ENCODE measurements at places on chromosomes 6 and 20.

DNA sequence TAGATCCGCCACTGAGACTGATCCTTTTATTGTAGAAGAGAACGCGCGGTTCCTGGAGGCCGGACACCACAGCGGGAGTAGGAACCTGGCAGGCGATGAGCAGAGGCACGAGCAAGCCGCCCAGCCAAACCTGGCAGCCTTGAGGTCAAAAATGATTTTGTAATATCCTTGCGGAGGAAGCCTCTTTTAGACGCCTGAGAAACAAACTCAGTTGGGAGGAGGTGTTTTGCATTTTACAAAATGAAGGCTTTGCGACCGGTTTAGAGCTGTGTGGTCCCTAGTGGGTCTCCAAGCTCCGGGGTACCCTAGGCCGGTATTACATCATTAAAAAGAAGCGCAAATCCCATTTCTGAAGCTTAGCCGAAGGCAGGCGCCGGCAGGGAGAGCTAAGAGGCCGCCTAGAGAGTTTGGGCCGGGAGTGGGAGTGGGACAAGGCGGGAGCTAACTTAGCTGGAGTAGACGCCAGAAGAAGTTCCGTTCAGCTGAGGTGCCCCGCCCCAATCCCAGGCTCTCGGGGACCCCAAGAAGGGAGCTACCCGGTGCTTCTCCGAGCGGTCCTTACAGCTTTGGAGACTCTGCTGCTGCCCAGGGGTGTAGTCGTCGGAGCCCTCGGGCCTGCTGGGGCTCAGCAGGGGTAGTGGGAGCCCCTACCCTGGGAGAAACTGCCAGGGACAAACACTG lies 1.9 kb upstream of the TBX18 start:
- no peak for DNase-seq

GRCh38 chr6:4879741-4880275 lies 103.6 kb downstream of the CDYL start:
- no peak for DNase-seq

DNA sequence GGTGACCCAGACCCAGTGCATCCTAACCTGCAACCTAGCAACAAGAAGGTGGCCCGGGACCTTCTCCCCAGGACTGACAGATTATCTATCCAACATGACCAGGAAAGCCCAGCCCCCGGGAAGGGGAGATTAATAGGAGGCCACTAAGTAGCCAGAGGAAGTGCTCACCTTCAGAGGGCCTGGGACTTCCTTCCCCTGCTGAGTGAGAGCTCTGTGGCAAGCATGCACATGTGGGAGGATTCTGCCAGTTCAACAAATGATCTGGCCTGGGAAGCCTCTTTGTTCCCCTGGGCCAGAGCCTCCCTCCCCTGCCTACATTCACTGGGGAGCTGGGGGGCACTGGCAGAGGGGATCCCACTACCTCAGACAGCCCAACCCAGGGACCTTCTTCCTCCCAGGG lies 39.6 kb downstream of the SHLD1 start:
- peak; percentile 5 for DNase-seq

- no peak for DNase-seq
Measured at GRCh38 chr6:14333556-14334305, 216.2 kb downstream of the CD83 start.

- no peak for DNase-seq
Measured at GRCh38 chr20:62031462-62032092, 34.1 kb downstream of the TAF4 start.

DNA sequence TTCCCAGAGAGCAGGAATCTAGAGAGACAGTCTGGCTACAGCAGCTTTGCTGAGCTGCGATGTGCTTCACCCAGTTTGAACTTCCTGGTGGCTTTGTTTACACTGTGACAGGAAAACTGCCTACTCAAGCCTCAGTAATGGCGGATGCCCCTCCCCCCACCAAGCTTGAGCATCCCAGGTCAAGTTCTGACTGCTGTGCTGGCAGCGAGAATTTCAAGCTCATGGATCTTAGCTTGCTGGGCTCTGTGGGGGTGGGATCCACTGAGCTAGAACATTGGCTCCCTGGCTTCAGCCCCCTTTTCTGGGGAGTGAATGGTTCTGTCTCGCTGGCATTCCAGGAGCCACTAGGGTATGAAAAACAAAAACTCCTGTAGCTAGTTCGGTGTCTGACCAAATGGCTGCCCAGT lies 91.0 kb upstream of the ESR1 start:
- no peak for DNase-seq

DNA sequence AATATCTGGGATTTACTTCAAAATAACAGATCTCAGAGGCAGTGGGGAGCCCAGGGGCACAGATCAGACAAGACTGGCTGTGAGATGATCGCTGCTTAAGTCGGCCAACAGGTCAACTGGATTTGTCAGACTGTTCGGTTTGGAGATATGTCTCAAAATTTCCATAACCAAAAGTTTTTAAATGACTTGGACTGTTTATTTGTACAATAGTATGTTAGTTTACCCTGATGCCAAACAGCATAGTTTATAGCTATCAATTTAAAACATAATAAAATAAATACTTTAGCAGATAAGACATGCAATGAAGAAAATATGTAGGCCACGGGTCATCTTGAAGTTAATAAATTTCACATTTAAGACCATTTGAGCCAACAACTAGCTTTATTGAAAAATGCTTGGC lies 126.7 kb downstream of the IRF4 start:
- DNase-seq = no peak

GRCh38 chr6:14380901-14381828 lies 263.6 kb downstream of the CD83 start:
- no peak for DNase-seq

DNA sequence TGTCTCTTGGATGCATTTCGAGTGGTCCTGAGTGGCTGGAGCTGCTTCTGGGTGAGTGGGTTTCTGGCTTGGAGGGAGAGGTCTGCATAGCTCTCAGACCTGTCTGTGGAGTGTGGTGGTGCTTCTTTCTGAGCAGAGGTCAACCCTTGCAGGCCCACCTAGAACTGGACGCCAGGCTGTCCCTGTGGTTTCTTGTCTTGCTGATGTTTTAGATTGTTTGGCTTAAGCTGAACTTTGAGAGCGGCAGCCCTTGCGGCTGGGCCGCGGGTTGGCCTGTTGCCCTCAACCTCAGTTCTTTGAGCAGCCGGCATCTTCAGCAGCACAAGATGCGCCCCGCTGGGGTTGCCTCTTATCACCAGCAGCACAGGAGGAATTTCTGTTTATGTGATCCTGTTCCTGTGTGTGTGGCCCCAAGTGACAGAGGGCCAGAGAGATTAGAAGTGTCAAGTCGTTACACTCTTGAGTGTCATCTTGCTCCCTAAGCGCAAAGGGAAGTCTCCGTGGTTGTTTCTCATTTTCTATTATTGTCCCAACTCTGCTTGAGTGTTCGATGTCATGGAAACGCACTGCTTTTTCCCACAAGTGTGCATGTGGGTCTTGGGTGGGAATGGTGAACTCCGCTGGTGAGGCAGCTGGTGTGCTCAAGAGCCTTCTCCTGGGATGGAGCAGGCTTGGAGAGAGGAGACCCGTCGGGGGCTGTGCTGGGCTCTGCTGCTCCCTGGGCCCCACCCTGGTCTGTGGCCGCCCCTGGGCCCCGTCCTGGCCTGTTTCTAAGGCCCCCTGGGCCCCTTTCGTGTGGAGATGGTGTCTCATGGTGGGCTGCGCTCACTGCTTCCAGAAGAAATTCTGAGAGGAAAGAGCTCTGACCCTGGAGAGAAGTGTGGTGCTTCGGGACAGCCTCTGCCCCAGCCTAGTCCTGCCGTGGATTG lies 20.1 kb upstream of the SLC22A1 start:
- DNase-seq = peak; percentile 97

- DNase-seq = no peak
Measured at GRCh38 chr6:4574007-4574406, 202.2 kb upstream of the CDYL start.

- no peak for DNase-seq
Measured at GRCh38 chr20:46255440-46256104, 52.7 kb downstream of the CDH22 start.

DNA sequence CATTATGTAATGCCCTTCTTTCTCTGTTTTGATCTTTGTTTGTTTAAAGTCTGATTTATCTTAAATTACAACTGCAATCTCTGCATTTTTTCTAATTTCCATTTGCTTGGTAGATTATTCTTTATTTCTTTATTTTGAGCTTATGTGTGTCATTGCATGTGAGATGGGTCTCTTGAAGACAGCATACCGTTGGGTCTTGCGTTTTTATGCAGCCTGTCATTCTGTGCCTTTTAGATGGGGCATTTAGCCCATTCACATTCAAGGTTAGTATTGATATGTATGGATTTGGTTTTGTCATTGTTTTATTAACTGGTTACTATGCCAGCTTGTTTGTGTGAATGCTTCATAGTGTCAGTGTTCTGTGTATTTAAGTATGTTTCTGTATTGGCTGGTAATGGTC lies 84.9 kb upstream of the HMGCLL1 start:
- no peak for DNase-seq

GRCh38 chr6:8075185-8075584 lies 11.0 kb upstream of the BLOC1S5 start:
- no peak for DNase-seq

DNA sequence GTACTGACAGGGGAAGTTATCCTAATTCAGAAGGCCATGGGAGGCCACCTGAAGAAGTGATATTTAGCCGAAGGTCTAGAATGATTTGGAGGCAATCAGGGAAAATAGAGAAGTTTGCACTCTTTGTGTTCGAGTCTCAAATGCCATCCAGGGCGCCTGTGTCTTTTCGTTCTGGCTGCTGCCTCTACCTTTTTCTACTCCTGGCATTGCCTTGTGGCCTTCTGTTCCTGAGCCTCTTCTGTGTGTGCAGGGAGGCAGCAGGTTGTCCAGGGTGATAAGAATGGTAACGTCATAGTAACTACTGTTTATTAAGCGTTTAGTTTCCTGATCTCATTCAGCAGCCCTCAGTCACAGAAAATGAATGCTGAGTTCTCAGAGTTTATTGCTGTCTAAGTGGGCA lies 252.1 kb downstream of the FARS2 start:
- DNase-seq = peak; percentile 25

GRCh38 chr6:53251033-53251672 lies 97.6 kb downstream of the ELOVL5 start:
- no peak for DNase-seq

DNA sequence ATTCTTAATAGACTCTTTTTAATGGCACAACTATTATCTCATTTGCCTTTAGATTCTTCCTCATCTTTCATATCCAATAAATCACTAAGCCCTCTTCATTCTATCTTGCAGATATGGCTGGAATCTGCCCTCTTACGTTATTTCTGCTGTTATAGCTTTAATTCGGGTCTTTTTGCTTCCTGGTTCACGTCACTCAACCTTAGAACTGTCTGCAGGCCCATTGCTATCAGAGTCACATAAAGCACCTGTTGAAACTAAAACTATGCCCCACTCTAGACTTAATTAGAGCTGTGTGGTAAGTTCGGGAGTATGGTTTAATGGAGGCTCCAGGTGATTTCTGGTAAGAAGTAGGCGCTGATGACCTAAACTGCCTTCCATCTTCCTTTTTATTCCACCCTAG lies 988 bp downstream of the QRSL1 start:
- DNase-seq = no peak

GRCh38 chr6:113758826-113759574 lies 98.1 kb upstream of the MARCKS start:
- peak; percentile 8 for DNase-seq

- DNase-seq = no peak
Measured at GRCh38 chr6:89139509-89140346, 6.1 kb upstream of the PM20D2 start.

DNA sequence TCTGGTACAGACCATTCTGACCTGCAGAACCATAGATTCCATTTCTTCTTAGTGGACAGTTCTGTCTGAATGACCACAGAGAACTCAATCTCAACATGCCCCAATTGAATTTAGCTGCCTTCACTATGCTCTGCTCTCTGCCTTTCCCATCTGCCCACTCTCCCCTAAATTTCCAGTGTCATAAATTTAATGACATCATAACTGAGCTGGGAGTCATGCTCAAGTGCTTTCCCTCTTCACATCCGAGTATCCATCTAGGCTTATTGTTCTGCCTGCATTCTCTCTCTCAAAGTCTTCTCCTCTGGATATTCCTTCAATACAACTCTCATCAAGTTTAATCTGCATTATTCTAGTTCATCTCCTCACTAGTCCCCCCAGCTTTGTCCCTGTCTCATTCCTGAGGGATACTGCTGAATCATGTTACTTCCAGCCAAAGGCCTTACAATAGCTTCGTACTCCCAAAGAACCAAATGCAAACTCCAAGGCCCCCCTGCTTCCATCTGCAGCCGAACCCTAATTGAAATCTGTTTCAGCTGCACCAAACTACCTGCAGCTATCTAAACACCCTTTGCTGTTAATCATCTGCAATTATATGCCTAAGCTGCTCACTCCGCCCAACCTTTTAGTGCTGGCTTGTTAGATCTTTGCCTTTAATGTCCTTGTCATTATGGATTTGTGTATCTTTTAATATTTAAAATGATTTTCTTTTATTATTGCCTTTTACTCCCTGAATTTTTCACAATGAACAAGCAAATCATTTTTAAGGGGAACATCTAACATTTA lies 46.1 kb downstream of the SLC35B3 start:
- no peak for DNase-seq

GRCh38 chr6:149492798-149493343 lies 8.1 kb upstream of the ZC3H12D start:
- DNase-seq = no peak

GRCh38 chr6:14128746-14129145 lies 11.2 kb downstream of the CD83 start:
- no peak for DNase-seq

DNA sequence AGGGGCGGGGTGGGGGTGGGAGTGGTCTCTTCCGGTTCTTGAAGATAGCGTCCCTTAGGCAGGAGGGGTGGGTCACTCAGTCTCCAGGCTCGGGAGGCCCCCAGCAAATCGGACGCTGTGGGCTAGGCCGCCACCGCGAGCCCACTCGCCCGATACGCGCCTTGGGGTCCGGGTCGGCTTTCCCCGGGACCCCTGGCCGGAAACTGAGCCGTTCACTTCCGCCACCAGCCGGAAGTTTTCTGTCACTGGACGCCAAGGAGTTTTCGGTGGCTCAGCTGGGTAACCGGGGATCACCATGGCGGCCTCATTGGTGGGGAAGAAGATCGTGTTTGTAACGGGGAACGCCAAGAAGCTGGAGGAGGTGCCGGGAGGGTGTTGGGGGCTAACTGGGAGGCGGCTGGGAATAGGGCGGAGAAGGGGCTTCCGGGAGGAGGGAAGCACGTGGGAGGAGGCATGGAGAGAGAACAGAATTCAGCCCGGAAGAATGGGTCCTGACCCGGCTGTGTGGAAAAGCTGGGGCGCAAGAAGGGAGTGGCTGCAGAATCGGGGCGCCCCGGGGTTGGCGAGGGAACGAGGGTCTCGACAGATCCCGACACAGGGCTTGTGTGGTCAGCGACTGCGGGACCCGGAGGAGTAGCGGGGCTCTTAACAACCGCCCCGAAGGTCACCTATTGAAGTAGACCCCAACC lies at the start of gene ITPA:
ITPA (plus strand) TSS at position 242 of the 689 bp plus-strand sequence; CDS start at position 296, 54 bp downstream.
- DNase-seq = peak; percentile 71

- no peak for DNase-seq
Measured at GRCh38 chr6:150179030-150179429, 36.2 kb downstream of the PPP1R14C start.

- no peak for DNase-seq
Measured at GRCh38 chr20:49907405-49908257, 7.7 kb downstream of the SPATA2 start.

GRCh38 chr6:81148751-81149150 lies 603.7 kb downstream of the TENT5A start:
- DNase-seq = no peak

- no peak for DNase-seq
Measured at GRCh38 chr6:148225871-148226270, 116.8 kb upstream of the SASH1 start.

GRCh38 chr20:25296094-25297093 lies 48.5 kb downstream of the PYGB start:
- DNase-seq = no peak
